SJSA1 (cell line): ENCODE measurements at places on chromosomes 7 and 10. TPM values are rescaled to one million over a fixed set of nuclear protein-coding genes. Genes with fewer than 3 reads are reported as not detected.

ZNF316 gene
- total RNA-seq: 11.6 and 13.8 TPM in 2 replicates

GRCh38 chr10:97542169-97543024 lies 30.2 kb upstream of the ANKRD2 start:
- no peaks in the 10 kb centered on the region for H3K27me3 ChIP-seq
- peaks cover 25% of the 10 kb centered on the region for H3K4me1 ChIP-seq
- peak overlapping the region; percentile 71 for H3K27ac ChIP-seq

DNA sequence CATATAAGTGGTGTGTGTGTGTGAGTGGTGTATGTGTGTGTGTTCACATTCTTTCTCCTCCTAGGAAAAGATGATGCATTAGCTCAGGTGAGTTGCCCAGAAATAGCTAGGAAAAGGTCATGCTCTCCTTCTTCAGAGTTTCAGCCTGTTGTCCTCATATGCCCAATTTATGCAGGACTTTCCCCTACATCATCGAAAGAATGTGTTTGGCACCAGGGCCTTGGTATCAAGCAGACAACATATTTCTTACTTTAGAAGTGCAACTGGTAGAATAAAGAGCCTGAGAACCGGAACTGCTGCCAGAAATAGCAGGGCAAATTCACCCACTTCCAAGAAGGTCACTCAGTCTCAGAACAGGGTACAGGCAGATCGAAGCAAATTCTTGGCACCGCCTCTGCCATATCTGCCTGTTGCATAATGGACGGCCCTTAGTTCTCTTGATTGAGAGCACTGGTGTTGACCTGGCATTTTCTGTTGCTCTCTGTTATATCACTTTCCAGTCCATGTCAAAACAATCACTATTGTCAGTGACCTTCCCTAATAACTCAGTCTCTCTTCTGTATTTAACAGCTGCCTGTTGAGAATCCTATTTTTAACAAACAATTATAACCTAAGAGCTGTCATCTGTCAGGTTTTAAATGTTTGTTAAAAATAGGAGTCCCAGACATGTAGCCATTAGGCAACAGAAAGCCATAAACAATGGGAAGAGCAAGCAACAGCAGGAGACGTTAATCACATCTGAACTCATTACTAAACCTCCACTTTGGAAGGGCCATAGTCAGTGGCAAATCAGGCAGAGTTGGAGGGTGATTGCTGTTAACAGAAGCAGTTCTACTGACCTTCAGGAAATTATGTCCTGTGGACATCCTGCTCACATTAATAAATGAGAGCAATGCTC lies 20.7 kb downstream of the ADRB1 start:
- DNase-seq: no peak
- no peak overlapping the region for H3K27ac ChIP-seq

DNA sequence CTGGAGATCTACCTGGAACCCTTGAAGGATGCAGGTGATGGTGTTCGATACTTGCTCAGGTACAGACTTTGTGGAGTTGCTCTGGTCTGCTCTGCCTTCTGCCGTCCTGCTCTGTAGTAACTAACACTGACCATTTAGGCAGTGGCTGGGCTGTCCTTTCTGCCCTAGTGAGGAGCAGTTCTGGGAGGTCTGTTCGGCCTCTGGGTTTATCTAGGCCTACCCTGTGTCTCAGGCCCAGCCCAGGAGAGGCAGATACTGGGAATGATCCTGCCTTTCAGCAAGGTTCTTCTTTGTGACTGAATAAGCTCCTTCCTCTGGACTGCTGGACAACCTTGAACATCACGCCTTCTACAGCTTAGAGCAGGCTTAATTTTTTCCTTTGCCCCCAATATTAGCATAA lies 1.7 kb downstream of the ZFYVE27 start:
- H3K36me3 ChIP-seq: peaks cover 45% of the 10 kb centered on the region
- no peaks in the 10 kb centered on the region for H3K27me3 ChIP-seq
- no peak overlapping the region for H3K27ac ChIP-seq
- peaks cover 17% of the 10 kb centered on the region for H3K4me1 ChIP-seq

TAS2R5 gene
- total RNA-seq: not detected in 2 replicates

DNA sequence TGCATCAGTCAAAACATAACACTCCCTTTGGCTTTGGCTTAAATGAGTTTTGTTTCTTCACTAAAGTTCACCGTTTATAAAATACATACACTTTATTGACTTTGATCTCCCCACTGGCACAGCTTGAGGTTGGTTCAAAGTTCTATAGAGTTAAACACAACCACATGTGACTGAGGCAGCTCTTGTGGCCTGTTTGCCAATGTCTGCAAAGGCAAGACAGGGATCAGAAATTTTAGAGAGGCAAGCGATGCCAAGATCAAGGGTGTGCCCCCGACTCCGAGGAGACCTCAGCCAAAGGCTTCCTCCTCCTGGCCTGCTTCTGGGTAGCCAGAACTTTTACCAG lies 129.8 kb upstream of the JCAD start:
- DNase-seq: no peak
- H3K4me3 ChIP-seq: no peak overlapping the region
- H3K27ac ChIP-seq: no peak overlapping the region
- H3K27me3 ChIP-seq: no peaks in the 10 kb centered on the region

CYP2C8 gene
- not detected in 2 replicates for total RNA-seq

GRCh38 chr10:22875581-22875980 lies 52.3 kb upstream of the ARMC3 start:
- DNase-seq: no peak
- no peaks in the 10 kb centered on the region for H3K36me3 ChIP-seq
- H3K27me3 ChIP-seq: no peaks in the 10 kb centered on the region
- H3K27ac ChIP-seq: no peak overlapping the region
- no peaks in the 10 kb centered on the region for H3K4me1 ChIP-seq

DNA sequence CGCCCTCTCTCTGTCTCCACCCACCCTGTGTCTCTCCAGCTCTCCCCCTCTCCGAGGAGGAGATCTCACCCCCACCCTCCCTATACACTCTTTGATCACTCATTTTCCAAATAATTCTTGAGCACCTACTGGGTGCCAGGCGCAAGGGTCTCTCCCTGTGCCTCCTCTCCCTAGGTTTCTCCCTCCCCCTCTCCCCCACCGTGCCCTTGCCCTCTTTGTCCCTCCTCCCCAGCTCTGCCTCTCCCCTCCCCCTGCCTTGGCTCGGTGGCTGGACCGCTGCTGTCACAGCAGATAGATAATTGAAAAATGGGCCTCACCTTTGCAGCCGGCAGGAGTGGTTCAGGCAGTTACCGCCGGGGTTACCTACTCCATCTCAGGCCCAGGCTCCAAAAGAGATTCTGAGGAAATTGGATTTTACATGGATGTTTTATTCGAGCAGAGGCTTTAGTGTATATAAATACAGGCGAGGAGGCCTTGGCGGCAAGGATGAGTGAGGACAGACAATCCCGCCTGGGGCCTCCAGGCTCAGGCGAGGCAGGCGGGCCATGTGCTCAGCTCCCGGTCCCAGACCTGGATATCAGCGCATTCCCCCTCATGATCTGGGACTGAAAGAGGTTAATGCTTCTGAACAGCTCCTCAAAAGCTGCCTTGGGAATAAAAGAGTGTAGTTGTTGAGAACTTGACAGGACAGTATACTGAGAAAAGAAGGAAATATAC lies 60.8 kb upstream of the BTRC start:
- no peak overlapping the region for H3K27ac ChIP-seq
- no peak for DNase-seq
- H3K36me3 ChIP-seq: no peaks in the 10 kb centered on the region
- peaks cover 60% of the 10 kb centered on the region for H3K27me3 ChIP-seq
- H3K4me1 ChIP-seq: peaks cover 12% of the 10 kb centered on the region

C7orf57 gene
- total RNA-seq: 0.34 and 3.8 TPM in 2 replicates

- no peaks in the 10 kb centered on the region for H3K36me3 ChIP-seq
- no peak overlapping the region for H3K27ac ChIP-seq
- H3K4me3 ChIP-seq: no peak overlapping the region
- H3K4me1 ChIP-seq: no peaks in the 10 kb centered on the region
- no peaks in the 10 kb centered on the region for H3K27me3 ChIP-seq
Measured at GRCh38 chr7:145478541-145478940, 638.1 kb upstream of the CNTNAP2 start.

PRSS1 gene
- total RNA-seq: not detected in 2 replicates

GRCh38 chr7:114851406-114852061 lies 70.4 kb upstream of the MDFIC start:
- no peaks in the 10 kb centered on the region for H3K36me3 ChIP-seq
- no peaks in the 10 kb centered on the region for H3K27me3 ChIP-seq
- peaks cover 3% of the 10 kb centered on the region for H3K4me1 ChIP-seq
- DNase-seq: no peak

- peaks cover 14% of the 10 kb centered on the region for H3K27me3 ChIP-seq
- peaks cover 22% of the 10 kb centered on the region for H3K4me1 ChIP-seq
- no peak for DNase-seq
- no peaks in the 10 kb centered on the region for H3K36me3 ChIP-seq
- no peak overlapping the region for H3K27ac ChIP-seq
Measured at GRCh38 chr10:80133206-80133605, 676 bp downstream of the PLAC9 start.

PDK4 gene
- total RNA-seq: not detected in 2 replicates

WBP1L gene
- 13.3 and 21.0 TPM in 2 replicates for total RNA-seq

ACHE gene
- total RNA-seq: 0.16 TPM in 1 of 2 replicates, not detected in the other

- 0 out of 2 replicates have a peak, but pooled peaks cover 4% of the 10 kb centered on the region for H3K27me3 ChIP-seq
- H3K4me1 ChIP-seq: peaks cover 14% of the 10 kb centered on the region
- H3K36me3 ChIP-seq: peaks cover 51% of the 10 kb centered on the region
- H3K27ac ChIP-seq: no peak overlapping the region
- no peak overlapping the region for H3K4me3 ChIP-seq
Measured at GRCh38 chr7:149494738-149495368, 2.8 kb downstream of the ZNF746 start.

KNDC1 gene
- total RNA-seq: 0.11 TPM in 1 of 2 replicates, not detected in the other

GRCh38 chr7:50605059-50605458 lies 39.9 kb upstream of the DDC start:
- no peak for DNase-seq
- H3K36me3 ChIP-seq: no peaks in the 10 kb centered on the region
- no peaks in the 10 kb centered on the region for H3K4me1 ChIP-seq
- H3K4me3 ChIP-seq: no peak overlapping the region
- no peak overlapping the region for H3K27ac ChIP-seq

DNA sequence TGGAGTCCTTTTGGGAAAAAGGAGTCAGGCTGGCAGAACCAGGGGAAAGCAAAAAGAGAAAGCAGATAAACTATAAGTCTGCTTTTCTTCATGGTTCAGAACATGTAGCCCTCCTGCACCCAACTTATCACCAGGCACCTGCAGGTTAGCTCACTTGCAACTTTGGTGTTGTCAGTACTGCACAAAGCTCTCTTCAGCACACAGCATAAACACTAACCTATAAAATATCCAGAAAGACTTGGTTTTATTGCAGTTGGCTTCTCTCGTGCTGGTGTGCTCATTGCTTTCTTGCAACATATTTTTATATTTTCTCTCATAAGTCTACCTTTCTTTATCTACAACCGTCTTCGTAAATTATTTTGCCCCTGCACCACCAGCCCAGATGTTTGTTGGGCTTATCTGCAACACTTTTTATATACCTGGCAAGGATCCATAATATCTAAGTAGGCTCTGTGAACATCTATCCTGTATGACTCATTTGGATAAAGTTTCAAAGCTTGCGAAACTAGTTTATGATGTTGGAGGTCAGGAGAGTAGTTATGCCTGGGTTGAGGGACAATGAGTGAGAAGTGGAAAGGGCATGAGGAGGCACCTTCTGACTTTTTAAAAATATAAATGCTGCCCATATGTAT lies 164.6 kb downstream of the ANKRD30A start:
- DNase-seq: no peak
- no peaks in the 10 kb centered on the region for H3K4me1 ChIP-seq
- H3K36me3 ChIP-seq: no peaks in the 10 kb centered on the region
- no peaks in the 10 kb centered on the region for H3K27me3 ChIP-seq
